ENCODE measurements at places on chromosomes 6 and 20.
A peak's percentile ranks its signal among the peaks of the same experiment; 100 is the strongest.

DNA sequence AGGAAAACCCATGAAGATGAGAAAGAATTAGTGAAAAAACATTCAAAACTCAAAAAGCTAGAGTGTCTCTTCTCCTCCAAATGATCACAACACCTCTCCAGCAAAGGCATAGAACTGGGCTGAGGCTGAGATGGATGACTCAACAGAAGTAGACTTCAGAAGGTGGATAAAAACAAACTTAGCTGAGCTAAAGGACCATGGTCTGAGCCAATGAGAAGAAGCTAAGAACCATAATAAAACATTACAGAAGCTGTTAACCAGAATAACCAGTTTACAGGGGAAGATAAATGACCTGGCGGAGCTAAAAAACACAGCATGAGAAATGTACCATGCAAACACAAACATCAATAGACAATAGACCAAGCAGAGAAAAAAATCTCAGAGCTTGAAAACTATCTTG lies 904.1 kb upstream of the MANEA start:
- no peak for DNase-seq

DNA sequence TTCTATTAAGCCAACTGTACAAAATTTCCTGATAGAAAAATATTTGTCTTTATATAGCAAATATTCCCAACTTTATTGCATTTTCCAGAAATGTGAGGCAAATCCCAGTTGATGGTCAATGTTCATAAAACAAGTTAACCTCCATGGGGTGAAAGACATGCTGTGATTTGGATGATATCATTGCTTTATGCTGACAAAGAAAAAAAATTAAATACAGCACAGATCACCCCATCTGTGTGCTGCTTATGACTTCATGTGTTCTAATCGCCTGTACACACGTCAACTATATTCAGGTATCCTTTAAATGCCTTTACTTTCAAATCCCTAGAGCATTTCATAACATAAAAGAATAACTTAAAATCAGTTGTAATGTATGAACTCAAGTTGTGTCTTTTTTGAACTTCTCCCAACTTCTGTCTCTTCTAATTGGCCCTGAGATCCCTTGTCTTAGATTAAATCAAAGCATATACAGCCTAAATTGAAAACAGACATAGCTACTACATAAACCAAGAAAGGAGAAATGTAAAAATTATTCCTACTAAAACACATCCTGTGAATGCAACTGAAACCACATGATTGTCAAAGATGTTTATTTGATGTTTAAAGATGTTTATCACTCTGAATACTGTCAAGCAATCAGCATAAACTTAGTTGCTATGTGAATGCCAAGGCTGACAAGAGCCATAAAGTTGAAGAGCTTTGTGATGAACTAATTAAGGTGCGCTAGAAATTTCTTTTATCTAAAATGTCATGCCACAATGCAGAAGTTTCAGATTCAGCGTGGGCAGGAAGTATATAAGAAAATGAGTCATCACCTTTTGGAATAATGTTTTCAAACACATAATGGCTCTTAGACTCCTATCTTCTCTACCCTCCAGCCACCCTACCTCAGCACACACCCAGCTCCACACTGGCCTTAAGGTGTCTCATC lies 68.7 kb downstream of the FILIP1 start:
- DNase-seq, result no peak

- DNase-seq, result no peak
Observed at GRCh38 chr20:62580052-62580451, 62.3 kb upstream of the SLCO4A1 start.

DNA sequence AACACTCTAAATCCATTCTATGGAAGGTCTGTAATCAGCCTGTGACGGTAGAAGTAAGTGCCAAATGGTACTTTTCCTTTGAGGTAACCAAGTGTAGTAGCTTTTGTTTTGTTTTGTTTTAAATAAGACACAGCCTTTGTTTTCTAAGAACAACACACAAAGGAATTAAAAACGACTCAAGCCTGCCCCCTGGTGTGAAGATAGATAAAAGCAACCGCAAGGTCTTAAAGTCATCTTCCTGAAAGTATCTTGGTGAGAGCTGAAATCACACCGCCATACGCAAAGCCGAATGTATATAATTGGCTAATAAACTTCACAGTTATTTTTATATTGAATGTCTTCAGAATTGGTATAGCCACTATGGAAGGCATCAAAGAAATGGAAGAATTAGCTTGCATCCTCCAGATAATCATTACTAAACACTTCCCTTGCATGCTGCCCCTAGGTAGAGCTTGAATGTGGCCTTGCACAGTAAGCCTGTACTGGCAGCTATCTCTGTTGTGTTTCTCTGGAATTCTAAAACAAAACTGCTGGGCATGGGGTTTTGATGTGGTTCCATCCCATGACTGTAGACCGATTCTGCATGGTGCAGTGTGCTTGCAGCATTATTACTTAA lies 95.6 kb downstream of the LAMP5 start:
- DNase-seq, result peak; percentile 38

DNA sequence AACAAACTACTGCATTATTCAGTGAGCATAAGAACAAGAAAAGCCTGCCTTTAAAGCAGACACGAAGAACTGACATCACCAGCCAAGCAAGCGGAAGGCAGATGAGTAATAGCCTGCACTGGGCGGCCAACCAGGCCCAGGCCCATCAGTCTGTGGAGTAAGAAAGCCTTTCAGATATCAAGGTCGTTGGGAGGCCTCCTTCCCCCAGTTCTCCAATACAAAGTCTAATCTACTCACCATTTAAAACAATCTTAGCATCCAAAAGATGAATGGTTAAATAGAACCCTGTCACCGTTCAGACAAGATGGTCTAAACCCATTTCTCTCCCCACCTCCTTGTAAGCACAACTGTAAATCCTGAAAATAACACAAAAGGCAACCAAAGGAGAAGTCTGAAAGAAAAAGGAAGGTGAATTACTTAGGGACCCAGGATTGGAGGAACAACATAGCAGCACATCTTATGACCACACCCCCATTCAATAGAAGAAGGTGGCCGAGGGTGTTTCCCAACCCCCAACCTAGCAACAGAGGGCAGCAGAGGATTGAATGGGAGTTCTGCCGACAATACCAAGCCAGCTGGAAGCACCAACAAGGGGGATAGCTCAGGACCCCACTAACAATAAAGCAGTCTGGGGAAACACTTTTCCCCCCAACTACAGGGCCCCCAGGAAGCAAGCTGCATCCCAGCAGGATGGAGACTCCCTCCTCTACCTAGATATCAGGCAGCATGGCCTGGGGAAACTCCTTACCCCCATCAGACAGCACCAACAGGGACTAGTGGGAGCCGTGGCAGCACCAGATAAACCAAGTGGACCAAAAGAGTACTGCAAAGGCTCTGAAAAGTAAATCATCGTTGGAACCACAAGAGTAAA lies 67.9 kb downstream of the ZHX3 start:
- DNase-seq, result peak; percentile 71

- no peak for DNase-seq
Observed at GRCh38 chr20:19408971-19409370, 196.5 kb downstream of the SLC24A3 start.

DNA sequence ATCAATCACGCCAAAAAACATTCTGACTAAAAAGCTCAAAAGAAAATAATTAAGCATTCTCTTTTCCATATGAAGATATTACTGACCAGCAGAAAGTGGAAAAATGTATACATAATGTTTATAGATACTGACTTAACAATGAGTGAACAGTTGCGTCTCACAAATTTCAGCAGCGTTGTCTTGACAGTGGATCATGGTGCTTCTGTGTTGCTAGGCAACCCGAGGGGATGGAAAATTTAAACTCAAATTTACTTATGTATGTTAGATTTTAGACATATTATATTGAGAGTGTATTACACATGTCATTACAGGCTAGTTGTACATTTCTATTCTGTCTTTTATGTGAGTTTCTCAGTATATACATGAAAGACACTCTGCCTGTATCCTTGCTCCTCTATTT lies 110.2 kb downstream of the LAMA2 start:
- DNase-seq, result no peak

DNA sequence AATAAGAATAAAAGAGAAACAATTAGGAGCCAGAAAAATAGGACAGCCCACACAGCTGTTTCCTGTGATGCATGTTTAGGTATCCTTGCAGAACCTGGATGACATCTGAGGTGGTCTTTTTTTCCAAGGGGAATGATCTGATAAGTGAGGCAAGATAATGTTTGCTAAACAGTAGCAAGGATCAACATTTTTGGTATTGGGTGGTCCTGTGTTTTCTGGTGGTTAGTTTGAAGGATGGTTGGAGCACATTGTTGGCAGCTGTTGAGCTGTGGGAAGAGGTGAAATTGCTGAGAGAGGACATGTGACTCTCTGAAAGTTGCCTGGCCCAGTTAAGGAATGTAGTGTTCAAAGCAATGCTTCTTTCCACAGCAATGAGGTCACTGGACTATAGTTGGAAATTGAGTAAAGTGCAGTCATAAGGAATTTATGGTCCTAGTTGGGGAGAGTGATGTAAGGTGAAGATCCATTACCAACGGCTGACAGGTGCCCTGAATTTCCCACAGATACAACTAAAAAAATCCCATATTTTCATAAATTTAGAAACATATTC lies 270.2 kb upstream of the IMPG1 start:
- no peak for DNase-seq

DNA sequence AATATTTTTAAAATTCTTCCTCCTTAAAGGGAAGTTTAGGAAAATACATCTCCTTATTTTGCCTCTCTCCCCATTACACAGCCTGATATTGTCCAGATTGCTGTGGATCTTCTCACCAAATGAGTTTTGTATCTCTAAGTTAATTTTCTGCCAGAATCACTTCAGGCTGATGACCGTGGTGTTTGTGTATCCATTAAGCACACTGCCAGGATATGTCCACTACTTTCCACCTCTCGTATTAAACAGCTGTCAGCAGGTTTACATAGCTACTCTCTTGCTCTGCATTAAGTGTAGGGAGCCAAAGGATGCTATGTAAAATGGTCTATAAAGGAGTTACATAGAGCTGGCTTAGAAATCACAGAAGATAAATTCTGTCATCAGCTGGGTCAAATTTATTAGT lies 201.1 kb downstream of the ZFAND3 start:
- DNase-seq, result no peak

- no peak for DNase-seq
Observed at GRCh38 chr6:158649289-158650143, at the start of gene SYTL3. Gene SYTL3 (plus strand): TSS chr6:158650054. CDS start chr6:158663269, 13,215 bp downstream.

DNA sequence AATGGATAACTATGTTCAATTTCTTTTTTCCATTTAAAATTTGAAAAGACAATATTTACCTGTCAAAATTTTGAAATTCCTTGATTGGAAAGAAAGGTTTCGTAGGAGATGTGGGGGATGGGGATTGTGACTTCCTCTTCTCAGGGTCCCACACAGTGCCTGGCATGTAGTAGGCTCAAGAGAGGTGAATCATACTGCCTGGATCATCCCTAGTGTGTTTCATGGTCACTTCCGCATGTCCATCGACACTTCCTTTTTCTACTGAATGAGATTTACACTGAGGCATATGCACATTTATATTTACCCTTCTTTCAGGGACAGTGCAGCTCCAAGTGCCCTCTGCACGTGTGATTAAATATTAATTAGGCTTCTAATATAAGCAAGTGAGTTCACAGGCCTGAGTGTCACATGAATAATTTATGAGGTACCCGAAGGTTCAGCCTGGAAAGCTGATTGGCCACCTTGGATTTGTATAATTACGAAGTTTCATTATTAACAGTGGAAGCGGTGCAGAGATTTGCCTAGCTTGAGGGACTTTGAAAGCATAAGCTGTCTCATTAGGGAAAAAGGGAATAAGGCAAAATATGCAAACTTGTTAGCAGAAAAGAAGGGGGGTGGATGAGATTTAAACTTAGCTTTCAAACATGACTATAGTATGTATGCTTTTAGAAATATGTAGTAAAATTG lies 177.5 kb upstream of the MMS22L start:
- DNase-seq, result no peak

DNA sequence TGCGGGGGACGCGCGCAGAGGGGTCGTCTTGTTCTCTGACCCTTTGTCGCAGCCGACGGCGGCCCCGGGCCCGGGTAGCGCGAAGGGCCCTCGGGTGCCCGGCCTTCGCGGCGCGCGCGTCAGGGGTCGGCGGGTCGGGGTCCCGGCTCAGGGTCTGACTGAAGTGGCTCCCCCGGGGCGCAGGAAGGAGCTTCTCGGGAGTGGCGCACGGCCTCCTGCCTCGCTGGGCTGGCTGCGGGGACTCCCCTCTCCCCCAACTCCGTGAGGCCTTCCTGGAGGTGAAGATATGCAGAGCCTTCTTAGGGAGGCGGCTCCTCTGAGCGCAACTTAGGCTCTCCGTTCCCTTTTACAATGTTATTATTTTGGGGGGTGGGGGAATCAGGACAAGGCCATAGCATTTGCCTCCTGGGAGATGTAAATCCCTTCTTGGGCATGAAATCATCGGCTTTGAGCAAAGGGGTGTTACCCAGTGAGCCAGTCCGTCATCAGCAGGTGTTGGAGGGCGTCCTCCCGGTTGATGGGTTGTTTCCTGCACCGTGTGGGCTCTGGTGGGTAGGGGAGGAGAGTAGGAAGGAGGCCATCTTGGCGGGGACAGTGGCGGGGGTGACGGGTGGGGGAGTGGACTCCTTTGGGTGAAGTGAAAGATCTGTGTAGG lies 523 bp downstream of the CDS2 start:
- peak; percentile 24 for DNase-seq

GRCh38 chr6:51467231-51467952 lies 620.0 kb downstream of the PKHD1 start:
- DNase-seq, result no peak
